Lung microvascular endothelial cell (primary cell): ENCODE measurements at places on chromosomes 5 and 9.
A peak's percentile ranks its signal among the peaks of the same experiment; 100 is the strongest.

GRCh38 chr9:115165233-115165632 is 47.3 kb upstream of the TNC start:
- no peak for DNase-seq

GRCh38 chr5:149837680-149838269 is 106.8 kb downstream of the PDE6A start:
- DNase-seq: peak; percentile 84

DNA sequence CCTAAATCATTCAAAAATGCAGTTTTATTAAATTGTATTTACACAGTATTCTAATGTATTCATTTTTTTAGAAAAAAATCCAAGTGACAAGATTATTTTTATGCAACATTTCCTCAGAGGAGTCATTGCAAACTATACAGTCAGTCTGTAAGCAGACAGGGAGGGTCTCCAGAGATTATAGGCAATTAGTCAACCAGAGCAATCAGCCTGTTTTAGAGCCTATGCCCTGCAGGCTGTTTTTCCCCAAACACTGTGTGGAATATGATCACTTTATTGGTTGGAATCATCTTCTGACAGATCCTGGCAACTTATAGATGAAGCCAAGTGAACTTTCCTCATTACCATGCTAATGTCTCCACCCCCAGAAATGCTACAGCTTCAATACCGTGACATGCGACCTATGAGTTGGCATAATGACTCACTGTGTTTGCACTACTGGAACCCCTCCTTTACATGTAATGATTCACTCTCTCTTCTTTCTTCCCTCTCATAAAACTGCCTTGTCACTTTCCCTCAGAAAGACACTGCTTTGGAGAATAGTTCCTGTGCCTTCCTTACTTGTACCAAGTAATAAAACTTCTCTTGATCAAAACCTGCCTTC is 577.7 kb upstream of the FTMT start:
- DNase-seq: no peak

- DNase-seq: no peak
These were observed 30.6 kb downstream of the MRPL22 start for GRCh38 chr5:154971501-154971900.
